ENCODE measurements at places on chromosomes 4 and X.

GRCh38 chr4:98614662-98615061 lies 43.7 kb downstream of the TSPAN5 start:
- no peak for DNase-seq

GRCh38 chrX:74684466-74684865 lies 70.0 kb upstream of the RLIM start:
- no peak for DNase-seq

- no peak for DNase-seq
These were observed 53.8 kb upstream of the LNX1 start for GRCh38 chr4:53645108-53645507.

DNA sequence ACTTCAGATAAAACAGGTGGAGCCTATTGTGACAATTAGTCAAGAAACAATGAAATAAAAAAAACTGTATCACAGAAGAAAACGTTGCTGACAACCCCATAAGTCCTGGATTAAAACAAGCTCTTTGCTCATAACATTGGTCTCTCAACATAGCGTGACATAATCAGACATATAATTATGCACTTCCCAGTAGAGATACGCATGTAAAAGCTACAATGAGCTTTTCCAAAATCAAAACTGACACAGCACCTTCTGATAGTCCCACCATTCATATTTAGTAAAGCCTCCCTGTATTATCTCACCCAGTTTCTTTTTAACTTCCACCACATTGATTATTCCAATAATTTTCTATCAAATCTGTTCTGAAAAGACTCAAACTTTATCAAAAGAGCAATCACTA lies 372.1 kb upstream of the SMIM31 start:
- no peak for DNase-seq

- DNase-seq, result peak; percentile 37
These were observed 109.7 kb downstream of the ZNF827 start for GRCh38 chr4:145828802-145829485.

DNA sequence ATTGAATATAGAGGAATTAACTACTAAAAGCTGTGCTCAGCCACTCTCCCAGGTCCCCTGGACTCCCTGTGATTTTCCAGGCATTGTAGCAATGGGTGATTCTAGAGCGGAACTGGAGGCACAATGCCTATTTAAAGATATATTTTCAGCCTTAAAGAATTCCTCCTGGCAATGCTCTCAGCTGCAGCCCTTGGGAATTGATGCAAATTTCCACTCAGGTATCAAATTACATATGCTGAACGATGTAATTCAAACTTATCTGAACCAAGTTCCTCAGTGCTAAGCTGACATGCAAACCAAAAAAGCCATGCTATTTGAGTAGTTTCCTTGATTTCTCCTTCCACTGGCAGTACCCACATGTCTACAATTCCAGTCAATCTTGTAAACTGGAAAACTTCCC lies 86.3 kb upstream of the GABRA3 start:
- DNase-seq, result no peak

DNA sequence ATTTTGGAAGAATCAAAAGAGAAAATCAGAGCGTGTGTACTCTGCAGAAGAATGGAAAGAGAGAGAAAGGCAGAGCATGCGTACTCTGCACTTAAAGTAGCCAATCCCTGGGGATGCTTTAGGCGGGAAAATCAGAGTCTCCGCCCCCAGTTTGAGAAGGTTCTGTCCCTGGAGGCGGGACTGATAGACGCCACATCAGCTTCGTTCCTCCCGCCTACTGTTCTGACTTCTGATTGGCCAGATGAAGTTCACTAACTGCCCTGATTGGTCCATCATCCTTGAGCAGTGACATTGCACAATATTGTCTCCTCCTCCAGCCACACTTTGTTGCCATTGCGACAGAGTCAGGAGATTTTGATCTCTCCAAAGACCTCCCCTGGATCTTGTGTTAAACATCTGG lies 23.8 kb downstream of the SSX1 start:
- DNase-seq, result no peak

DNA sequence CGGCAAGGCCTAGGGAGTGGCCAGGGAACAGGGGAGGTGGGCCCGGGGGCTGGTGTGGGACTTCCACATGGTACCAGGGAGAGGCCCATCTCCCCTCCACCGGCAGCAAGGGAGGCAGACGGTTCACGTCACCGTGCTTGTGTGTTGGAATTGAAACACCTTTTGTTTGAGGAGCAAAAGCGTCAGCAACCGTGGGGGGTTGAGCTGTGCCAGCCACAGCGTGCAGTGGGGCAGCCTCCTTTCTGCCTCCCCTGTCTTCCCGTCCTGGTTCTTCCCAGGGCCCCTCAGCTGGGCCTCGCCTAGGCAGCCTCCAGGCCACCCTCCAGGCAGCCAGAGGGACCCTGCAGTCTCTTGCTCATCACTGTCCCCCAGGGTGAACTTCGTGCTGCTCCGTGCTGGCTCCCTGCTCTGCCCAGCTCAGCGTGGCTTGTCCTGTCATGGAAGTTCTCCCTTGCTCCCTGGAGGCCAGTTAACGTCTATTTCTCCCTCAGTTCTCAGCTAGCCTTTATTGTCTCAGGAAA lies 32.1 kb upstream of the HGFAC start:
- DNase-seq, result no peak

GRCh38 chrX:40008791-40009461 lies 88.8 kb downstream of the BCOR start:
- peak; percentile 14 for DNase-seq

DNA sequence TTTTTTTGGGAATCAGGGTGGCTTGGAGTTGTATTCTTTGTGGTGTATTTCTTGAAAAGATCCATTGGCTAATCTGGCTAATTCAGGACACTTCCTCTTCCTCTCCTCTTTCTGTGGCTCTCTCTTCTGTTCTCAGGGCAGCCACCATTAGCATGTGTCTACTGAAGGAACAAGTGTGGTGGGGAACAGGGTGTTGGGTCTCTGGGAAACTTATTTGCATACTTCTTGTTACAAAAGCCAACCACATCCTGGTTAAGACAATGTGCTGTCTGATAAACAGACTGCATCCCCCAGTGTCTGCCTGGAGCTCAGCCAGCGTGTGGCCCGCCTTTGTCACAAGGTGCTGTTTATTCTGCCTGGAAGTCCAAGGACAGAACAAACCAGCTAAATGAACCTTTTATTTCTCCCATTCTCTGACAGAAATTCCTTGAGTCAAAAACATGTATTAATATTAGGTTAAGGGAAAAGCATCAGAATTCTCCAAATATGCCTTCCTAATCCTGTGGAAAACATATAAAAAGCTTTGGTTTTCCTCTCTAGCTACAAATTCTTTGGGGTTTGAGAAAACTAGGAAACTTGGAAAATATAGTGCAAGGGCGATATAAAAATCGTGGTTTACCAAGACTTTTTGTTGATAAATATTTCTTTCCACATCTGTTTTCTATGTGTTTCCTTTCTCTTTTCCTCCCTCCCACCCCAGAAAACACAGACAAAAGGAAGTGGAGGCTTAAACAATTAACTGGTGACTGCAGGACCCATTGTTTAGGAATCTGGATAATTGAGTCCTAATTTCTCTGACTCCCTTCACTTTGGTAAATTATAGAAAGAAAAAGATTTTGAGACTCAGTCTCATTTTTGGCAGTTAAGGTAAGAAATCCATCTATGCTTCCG lies 203.6 kb downstream of the SPRY1 start:
- peak; percentile 53 for DNase-seq

DNA sequence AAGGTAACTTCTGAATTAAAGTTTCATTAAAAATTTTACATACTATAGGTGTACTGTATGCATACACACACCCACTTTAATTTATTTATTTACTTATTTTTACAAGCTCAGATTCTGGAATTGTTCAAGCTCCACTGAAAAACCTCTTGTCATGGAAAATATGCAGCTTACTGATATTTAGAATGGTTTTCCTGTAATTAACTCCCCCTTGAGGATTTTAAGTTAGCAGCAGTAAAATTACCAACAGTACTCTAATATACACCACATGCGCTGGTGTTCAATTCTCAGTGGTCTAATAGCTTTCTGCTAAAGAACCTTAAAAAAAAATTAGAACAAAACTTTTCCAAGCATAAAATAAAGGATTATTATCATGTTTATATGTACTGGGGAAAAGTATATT lies 12.0 kb downstream of the MAB21L2 start:
- DNase-seq, result no peak

GRCh38 chr4:24557026-24558025 lies 27.0 kb downstream of the DHX15 start:
- DNase-seq, result no peak

GRCh38 chr4:92014067-92014466 lies 289.7 kb upstream of the GRID2 start:
- DNase-seq, result no peak

DNA sequence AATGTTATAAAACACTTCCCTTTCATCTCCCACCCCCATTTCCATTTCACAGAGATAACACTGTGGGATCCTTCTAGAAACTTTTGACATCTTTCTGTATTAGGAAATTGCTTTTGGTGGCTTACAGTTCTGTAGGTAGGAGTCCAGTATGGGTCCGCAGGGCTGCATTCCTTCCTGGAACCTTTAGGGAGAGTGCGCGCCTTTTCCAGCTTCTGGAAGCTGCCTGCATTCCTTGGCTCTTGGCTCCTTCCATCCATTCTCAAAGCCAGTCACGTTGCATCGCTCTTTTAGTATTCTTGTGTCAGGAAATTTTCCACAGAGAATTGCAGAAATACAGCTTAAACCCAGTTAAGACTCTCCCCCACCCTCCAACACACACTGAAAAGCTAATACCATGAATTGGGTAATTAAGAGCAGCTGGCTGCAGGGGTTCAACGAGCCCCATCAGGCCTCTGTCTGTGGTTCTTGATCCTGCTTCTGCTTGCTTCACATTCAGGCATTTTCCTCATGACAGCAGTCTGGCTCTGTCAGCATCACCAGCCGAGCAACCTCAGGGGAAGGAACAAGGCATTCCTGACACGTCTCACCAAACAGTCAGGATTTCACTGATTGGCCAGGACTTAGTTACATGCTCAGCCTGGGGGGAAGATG lies 48.8 kb downstream of the SEPTIN11 start:
- DNase-seq, result no peak

DNA sequence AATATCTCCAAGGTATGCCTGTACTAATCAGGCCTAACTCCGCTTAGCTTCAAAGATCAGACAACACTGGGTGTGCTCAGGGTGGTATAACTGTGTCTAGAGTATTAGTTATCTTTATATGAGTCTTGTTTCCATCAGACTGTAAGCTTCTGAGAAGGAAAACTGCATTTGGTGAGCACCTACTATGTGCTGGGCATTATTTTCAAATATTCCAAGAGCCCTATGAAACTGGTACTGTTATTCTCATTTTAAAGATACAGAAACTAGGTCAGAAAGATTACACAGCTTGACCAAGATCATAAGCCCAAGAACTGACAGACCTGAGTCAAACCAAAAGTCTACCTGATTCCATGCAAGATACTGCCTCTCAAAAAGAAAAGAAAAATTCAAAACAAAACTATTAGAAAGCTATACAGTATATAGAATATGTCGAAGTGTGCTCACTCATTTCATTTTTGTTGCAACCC lies 44.4 kb downstream of the LRBA start:
- DNase-seq, result no peak

- DNase-seq, result no peak
These were observed 648.6 kb upstream of the AGA start for GRCh38 chr4:178090640-178091411.

GRCh38 chr4:140982613-140983340 lies 150.5 kb downstream of the RNF150 start:
- no peak for DNase-seq

DNA sequence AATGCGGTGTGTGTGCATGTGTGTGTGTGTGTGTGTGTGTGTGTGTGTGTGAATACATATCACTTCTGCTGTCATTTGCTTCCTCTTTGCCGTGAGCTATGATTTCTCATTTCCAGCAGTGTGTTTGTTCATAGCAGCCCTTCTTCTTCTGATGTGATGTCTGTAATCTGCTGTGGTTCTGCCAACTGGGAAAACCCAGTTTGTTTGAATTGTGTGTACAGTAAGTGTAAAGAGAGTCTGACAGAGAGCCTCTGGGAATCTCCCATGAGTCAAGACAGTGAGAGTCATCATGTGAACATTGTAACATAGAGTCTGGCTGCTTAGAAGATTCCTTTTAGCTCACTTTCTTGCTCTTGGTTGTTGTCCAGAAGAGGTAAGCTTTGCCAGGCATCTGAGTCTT lies 8.4 kb upstream of the NWD2 start:
- DNase-seq, result no peak

DNA sequence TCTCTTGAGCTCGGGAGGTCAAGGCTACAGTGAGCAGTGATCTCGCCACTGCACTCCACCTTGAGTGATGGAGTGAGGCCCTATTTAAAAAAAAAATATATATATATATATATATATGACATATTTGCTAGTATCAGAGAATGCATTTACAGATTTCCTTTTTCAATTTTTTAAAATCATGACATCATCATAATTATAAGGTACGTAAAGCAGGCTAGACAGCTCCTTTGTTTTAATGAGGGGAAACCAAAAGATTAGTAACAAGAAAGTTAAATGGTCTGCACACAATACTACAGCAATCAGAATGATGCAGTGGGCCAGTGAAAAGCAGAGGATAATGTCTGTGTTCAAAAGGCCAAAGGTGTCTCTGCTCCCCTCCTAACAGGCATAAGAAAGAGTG lies 43.0 kb downstream of the LAS1L start:
- DNase-seq, result no peak

GRCh38 chrX:135345107-135345589 lies 35.9 kb downstream of the ETDC start:
- no peak for DNase-seq

DNA sequence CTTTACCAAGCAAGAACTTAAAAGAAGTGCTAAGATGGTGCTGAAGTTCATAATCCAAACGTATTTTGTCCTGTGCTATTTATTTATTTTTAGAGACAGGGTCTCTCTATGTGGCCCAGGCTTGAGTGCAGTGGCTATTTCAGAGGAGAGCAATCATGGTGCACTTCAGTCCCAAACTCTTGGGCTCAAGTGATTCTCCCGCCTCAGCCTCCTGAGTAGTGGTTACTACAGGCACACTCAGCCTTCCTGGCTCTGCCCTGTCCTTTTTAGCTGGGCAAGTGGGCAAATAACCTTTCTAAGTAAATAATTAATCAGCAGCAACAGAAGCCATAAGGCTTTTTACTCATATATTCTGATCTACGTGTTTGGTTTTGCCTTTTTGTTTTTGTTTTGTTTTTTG lies 2.6 kb downstream of the NSD2 start:
- DNase-seq, result no peak

DNA sequence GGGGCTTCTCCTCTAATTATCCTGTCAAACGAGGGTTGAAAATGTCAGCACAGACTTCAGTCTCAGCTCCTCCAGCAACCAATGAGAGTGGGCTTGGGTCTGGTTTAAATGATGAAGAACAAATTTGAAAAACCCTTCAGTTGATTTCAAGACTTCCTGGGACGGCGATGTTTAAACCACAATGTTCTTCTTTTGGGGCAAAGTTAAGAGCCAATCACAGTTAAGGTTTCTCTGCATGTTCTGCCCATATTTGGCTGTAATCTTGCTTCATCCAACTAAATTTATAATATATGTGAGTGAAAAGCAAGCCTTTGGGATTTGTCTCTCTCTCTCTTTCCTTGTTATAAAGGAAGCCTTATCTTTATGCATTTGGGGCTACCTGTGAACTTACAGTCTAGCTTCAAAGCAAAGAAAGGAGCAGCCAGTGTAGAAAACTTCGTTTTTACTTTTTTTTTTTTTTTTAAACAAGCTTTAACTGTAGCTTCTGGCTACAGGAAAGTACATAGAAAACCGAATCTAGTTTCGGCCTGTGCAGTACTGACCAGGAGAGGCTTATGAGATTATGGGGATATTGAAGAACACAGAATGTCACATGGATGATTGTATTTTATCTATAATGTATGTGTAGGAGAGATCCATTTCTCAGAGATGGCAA lies 46.8 kb upstream of the FAM9C start:
- DNase-seq, result peak; percentile 59

Measured in activated CD4-positive, alpha-beta T cell treated with anti-CD3 and anti-CD28 coated beads, Interleukin-2, amount 10 ng/mL, durations not matched to agents 7 days and 5 days (primary cell).